ENCODE measurements at places on chromosomes 1 and 21.

GRCh38 chr1:7856345-7856744 is 3.5 kb upstream of the UTS2 start:
- no peak for DNase-seq

- no peak for DNase-seq
Measured at GRCh38 chr1:200029035-200029821, 1.7 kb downstream of the NR5A2 start.

- no peak for DNase-seq
Measured at GRCh38 chr1:65206836-65207235, 58.8 kb downstream of the AK4 start.

DNA sequence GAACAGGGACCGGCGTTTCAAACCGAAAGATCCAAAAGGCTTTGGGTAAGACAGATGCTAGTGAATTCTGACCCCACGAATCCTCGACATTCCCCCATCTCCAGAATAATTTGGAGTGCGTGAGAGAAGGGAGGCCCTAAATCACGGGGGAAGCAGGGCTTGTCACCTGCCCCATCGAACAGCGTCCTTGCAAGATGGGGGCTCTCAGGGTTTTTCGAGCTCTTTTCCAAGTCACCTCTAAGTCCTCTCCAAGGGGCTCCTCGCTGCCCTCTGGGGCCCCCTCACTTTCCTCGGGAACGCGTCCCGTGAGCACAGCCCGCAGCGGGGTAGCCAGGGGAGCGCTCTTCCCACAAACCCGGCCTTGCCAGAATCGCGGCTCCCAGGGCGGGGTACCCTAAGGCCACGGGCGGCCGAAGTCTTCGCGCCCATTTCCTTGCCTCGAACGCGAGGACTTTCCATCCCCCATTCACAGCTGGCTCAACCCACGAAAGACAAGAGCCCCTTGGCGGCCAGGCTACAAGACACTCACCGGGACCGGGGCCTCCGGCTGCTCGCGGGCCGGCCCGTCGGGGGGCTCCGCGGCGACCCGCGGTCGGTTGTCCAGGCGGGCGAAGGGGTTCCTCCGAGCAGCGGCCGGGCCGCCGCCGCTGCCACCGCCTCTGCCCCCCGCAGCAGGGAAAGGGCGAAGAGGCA is 546 bp downstream of the DONSON start:
- no peak for DNase-seq

DNA sequence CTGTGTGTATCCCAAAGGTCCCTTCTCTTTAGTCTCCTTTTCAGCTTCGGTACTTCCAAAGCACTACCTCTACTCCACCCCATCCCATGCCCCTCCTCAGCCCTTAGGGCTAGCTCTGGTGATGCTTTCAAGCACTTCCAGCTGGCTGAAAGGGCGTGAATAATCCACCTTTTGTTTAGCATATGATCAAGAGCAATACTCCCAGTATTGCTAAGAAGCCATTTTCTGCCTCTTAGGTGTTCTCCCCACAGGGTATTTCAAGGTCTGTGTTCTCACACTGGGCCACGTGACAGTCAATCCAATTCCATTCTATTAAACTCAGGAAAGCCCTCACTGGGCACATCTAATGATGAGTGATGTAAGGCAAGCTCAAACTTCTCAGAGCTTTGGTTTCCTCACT is 298.5 kb upstream of the PROX1 start:
- DNase-seq = no peak

GRCh38 chr21:28938726-28939125 is 54.0 kb downstream of the LTN1 start:
- no peak for DNase-seq

DNA sequence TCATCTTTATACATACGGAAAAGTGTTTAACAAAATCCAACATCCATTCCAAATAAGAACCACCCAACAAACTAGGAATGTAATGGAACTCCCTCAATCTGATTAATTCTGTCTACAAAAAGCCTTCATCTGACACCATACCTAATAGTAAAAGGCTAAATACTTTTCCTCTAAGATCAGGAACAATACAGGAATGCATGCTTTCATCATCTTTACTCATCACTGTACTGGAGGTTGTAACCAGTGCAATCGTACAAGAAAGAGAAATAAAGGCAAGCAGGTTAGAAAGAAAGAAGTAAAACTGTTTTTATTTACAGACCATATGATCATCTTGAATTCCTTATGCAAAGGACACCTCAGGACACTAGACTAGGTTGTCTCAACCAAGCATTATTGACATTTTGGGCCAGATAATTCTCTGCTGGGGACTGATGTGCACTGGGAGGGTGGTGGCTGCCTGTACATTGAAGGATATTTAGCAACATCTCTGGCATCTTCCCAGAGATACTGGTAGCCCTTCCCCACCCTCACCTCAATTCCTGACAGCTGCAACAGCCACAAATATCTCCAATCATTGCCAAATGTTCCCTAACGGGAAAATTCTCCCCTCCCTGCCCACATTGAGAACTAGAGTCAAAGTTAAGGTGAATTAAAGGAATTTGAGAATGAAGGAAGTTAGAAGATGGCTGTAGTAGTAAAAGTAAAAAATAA is 30.6 kb upstream of the INSL5 start:
- DNase-seq = no peak

- no peak for DNase-seq
Measured at GRCh38 chr1:1776672-1777582, 1.3 kb downstream of the NADK start.

DNA sequence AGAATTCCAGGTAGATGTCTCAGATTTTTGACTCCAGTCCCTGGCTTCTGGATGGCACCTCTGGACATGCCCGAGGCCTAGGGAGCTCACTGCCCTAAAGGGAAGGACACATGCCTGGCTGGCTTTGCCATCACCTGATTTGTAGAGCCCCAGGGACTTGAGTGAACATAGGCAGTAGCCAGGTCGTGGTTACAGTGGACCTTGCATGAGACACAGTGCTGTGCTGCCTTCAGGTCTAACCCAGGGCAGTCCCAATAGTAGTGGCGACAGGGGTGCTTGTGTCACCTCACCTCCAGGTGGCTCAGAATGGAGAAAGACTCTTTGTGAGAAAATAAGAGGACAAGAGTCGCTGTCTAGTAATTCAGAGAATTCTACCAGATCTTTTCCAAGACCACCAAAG is 166.7 kb downstream of the USP25 start:
- no peak for DNase-seq

Data from activated T-helper 1 cell treated with Interleukin-2 at 50 U/mL for 16 hours (primary cell).